DMS79 (cell line): ENCODE measurements at places on chromosomes 7 and 10.

DNA sequence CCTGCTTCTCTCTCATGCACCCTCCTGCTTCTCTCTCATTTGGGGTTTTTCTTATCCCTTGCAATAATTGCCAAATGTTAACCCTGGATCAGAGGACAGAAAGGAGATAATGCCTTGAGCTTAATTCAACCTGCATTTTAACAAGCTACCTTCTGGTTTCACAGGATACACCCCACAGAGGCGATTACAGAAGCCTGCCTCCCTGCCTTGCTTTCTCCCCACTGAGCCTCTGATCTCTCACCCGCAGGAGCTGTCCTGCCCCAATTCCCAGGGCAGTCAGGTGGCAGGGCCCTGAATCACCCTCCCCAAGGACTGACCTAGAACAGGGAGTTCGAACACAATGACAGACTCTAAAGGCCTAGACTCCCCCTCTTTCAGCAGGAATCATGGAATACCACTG is 959.5 kb downstream of the GRID1 start:
- DNase-seq: no peak

GRCh38 chr7:44309271-44310091 is 15.9 kb downstream of the CAMK2B start:
- no peak for DNase-seq

GRCh38 chr7:80145780-80146422 is 11.3 kb downstream of the GNAI1 start:
- DNase-seq: no peak

GRCh38 chr10:58691528-58691927 is 178.9 kb downstream of the BICC1 start:
- no peak for DNase-seq

- no peak for DNase-seq
Measured at GRCh38 chr7:2288503-2288902, 25.7 kb downstream of the SNX8 start.

DNA sequence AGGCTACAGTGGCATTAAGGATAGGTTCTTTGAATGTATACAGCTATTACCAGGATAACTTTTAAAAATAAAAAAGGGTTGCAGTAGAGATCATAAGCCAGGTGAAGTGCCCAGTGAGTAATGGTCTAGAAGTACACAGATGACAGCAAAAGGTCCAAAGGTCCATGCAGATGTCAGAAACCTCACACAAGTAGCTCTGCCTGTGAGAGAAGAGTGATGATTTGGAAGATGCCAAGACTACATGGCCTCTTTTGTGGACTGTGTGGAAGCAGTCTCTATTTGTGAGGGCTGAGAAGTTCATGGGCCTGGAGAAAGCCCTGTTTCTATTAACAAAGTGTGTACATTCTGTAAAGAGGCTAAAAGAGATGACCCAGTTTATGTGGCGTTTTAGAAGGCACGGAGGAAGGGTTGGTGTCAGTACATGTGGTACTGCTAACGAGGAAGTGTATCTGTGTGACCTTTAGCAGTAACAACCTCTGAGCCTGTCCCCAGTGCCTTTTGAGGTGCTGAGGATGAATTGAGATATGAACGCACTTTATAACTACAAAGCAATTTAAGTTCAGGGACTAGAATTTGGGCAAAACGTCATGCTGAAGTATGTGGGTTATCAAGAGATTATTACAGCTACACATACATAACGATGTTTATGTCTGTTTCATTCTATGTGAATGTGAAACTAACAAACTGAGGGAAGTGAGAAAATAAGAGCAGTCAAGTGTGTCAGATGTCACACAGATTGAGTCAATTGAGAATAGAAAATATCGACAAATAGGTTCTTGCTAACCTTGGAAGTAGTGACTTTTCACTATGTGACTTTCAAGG is 7.6 kb downstream of the CYCS start:
- DNase-seq: no peak

- no peak for DNase-seq
Measured at GRCh38 chr10:48206482-48207250, 67.8 kb downstream of the FRMPD2 start.

DNA sequence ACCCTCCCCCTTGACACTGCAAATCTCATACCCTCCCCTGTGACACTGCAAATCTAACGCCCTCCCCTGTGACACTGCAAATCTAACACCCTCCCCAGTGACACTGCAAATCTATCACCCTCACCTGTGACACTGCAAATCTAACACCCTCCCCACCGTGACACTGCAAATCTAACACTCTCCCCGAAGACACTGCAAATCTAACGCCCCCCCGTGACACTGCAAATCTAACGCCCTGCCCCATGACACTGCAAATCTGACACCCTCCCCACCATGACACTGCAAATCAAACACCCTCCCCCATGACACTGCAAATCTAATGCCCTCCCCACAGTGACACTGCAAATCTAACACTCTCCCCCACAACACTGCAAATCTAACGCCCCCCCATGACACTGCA is 603.7 kb downstream of the DNAJB6 start:
- DNase-seq: no peak

GRCh38 chr7:7080802-7081201 is 101.5 kb upstream of the C1GALT1 start:
- DNase-seq: no peak

- no peak for DNase-seq
Measured at GRCh38 chr7:129986600-129986999, 33.8 kb upstream of the UBE2H start.

- DNase-seq: no peak
Measured at GRCh38 chr7:100515072-100515532, 23.9 kb upstream of the AGFG2 start.

DNA sequence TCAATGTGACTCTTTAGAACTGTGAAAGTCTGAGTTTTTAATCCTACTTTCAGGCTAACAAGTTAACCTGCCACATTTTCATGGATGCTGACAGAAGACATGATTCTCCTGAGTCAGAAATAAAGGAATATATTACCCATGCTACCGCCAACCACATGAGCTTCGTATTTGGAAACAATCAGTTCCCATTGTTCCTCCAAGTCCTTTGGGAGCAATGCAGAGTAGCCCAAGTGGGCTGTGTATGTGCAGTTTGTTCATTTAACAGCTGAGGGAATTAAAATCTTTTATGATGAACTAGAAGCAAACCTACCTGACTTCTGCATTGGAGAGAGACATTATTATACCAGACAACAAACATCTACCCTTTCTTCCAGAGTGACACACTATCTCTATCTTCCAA is 169.3 kb upstream of the BET1 start:
- no peak for DNase-seq

- DNase-seq: no peak
Measured at GRCh38 chr10:21213381-21213780, 312.1 kb downstream of the SKIDA1 start.
